Fibroblast of skin of scalp (primary cell): ENCODE measurements at places on chromosomes 5 and 9.

- DNase-seq, result no peak
These were observed 89.5 kb downstream of the ARSB start for GRCh38 chr5:78895616-78896015.

GRCh38 chr5:169350759-169351240 is 49.9 kb upstream of the SLIT3 start:
- DNase-seq, result peak; percentile 100

DNA sequence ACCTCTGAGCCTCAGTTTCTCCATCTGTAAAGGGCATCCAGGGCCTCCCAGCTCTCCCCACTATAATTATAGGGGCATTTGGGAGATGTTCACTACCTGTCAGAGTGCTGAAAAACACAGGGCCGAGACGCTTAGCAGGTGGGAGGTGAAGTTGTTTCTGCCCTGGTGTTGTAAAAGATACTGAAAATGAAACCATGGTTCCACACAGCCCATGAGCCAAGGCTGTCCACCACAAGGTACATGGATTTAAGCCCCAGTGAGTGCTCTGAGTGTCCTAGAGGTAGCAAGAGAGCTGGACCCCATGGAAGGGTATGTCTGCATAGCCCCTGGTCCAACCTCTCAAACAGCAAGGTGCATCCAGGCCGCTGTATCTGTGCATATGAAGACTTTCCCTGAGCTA is 137.5 kb downstream of the C5orf15 start:
- no peak for DNase-seq

GRCh38 chr9:16461137-16461840 is 409.2 kb downstream of the BNC2 start:
- peak; percentile 27 for DNase-seq

GRCh38 chr9:36149197-36149596 is 12.7 kb downstream of the GLIPR2 start:
- DNase-seq, result peak; percentile 90

- no peak for DNase-seq
These were observed 128.9 kb downstream of the PDE8B start for GRCh38 chr5:77339337-77339890.

GRCh38 chr5:119318256-119318894 is 37.4 kb upstream of the TNFAIP8 start:
- no peak for DNase-seq

DNA sequence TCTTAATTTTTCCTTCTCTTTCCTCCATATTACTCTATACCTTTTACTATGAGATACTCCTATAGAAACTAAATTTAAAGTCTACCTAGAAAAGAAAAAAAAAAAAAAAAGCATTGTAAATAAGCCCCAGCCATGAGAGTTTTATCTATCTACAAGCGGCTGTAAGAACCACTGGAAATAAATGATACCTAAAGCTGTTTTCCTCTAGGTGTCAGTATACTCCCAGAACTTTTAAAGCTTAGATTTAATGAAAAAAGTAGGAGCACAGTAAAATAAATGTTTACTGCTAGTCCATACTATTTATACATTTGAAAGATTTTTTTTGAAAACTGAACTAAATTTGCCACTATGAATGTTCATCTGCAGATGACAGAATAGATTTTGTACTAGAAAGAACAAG is 26.2 kb downstream of the TYRP1 start:
- DNase-seq, result peak; percentile 65

GRCh38 chr5:172005708-172006320 is 624 bp downstream of the FBXW11 start:
- peak; percentile 9 for DNase-seq

- no peak for DNase-seq
These were observed 11.7 kb downstream of the B4GALT7 start for GRCh38 chr5:177611446-177612214.

DNA sequence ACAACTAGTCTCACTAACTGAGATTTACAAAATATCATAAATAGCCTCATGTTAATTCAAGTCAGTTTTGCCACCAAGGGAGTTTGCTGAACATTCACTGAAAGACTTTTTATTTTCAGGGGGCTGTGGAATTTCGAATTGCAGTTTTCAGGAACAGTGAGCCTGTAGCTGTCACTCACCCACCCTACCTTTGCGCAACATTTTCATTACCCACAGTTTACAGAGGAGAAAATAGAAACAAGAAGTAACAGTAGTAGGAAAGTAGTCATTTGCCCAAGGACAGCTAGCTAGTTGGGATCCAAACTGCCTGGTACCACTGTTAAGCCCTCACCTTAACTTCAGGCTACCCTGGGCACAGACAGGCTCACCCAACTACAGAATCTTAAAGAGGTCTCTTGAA is 154.1 kb downstream of the ADAMTS12 start:
- no peak for DNase-seq

DNA sequence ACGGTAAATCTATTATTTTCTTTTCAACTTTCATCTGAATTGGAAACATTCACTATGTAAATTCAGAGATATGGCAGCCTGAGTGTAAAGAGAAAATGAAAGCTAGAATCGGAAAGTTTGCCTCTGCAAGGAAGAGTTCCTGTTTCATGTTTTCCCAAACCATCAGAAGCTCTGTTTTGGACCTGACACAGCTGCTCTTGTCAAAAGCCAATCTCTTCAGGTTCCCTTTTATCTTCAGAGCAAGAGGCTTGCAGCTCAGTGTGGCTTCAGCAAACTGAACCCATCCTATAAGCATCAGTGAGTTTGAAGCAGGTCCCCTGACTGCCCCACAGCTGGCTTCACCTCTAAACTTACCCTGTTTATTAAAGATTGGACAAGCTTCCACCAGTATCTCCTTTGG is 1099.7 kb downstream of the DTWD2 start:
- DNase-seq, result peak; percentile 7

DNA sequence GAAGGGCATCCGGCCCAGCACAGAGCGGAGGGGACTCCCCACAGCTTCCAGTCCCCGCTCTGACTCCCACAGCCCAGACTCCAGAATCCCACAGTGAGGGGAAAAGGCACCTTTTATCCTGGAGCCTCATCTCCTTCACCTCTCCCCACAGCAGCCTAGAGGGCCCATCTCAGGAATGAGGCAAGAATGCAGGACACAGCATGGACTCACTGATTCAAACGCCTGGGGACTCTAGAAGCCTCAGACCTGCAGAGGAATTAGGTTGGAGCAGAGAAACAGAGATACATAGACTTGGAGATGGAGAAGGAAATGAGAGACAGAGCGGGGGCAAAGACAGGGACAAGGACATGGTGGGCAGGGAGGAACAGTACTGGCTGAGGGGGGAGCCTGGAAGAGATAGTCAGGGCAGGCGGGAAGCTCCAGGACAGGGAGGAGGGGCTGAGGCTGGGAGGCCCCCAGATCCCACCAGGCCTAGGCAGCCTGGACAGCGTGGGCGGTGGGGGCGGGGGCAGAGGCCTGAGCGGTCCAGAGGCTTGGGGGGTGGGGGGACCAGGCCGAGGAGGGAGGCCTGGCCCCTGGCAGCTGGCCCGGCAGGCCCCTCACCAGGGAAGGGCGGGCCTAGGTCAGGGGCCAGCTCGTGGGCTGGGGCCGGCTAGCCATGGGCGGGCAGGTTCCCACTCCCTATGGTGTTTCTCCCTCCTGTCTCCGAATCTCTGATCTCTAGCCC is 15.8 kb downstream of the CNTFR start:
- no peak for DNase-seq

DNA sequence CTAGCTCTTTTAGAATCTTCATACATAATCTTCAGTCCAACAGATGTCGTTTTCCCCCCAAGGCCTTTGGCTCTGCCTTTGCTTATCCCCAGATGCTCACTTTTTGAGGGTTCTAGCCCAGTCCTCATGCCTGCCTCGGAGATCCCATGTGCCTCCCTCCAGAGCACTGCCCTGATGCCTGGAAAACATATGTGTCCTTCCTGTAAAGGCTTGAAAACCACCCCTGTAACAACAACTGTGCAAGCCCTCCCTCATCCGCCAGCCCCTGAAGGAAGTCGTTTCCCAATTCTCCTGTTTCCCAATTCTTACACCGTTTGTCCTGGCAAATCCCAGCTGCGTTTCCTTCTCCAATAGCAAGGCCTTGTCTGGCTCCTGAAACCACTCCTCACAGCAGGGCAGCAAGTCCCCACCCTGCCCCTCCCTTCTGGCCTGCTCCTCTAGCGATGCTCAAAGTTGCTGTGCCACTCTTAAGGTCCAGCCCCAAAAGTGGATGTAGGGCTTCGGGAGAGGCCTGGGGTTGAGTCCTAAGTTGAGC is 52.2 kb downstream of the SLC36A1 start:
- no peak for DNase-seq

DNA sequence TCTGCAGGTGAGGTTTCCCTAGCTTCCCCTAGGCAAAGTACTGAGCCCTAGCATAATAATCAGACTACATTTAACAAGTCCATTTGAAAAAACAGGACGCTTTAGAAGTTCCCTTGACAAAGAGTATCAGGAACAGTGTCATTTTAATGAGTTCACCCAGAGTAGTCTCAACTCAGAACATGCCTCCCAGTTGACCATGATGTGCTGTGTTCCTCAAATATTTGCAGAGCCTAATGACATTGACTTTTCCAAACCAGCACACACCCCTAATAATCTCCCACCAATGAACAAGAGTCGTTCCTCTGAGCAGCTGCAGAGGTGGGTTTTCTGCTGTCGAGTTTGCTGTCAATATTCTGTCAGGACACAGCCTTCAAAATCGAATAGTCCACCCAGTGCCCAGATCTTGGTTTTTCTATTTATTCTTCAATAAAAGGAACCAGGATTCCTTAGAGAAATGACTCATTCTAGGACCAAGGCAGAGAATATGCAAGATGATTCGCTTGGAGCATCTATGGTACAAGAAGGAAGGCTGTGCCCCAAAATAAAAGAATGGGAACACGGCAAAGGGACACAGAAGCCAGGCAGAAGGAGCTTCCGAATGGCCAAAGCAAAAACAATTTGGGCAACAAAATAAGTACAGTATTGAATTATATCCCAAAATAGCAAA is 57.6 kb downstream of the OTULIN start:
- peak; percentile 36 for DNase-seq

- DNase-seq, result no peak
These were observed 422.1 kb downstream of the PDE4D start for GRCh38 chr5:59471463-59471862.

- no peak for DNase-seq
These were observed 49.6 kb upstream of the ITGA1 start for GRCh38 chr5:52738095-52738506.

GRCh38 chr9:82679472-82679871 is 383.5 kb downstream of the RASEF start:
- no peak for DNase-seq

GRCh38 chr9:136511670-136512592 is 29.1 kb upstream of the SEC16A start:
- no peak for DNase-seq

GRCh38 chr5:133806847-133807246 is 161.6 kb downstream of the C5orf15 start:
- no peak for DNase-seq

GRCh38 chr5:134649163-134649835 is 714 bp downstream of the SEC24A start:
- DNase-seq, result no peak

GRCh38 chr5:165201771-165202518 is 1696.5 kb downstream of the MAT2B start:
- DNase-seq, result peak; percentile 44

DNA sequence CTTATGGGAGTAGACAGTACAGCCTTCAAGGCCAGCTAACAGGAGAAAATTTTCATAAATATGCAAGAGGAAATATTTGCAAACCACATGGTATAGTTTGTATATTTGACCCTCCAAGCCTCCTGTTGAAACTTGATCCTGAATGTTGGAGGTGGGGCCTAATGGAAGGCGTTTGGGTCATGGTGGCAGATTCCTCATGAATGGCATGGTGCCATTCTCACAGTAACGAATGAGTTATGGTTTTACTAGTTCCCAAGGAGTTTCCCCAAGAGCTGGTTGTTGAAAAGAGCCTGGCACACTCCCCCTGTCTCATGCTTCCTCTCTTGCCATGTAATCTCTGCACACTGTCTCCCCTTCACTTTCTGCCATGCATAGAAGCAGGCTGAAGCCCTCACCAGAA is 3.3 kb upstream of the PAIP1 start:
- peak; percentile 84 for DNase-seq

DNA sequence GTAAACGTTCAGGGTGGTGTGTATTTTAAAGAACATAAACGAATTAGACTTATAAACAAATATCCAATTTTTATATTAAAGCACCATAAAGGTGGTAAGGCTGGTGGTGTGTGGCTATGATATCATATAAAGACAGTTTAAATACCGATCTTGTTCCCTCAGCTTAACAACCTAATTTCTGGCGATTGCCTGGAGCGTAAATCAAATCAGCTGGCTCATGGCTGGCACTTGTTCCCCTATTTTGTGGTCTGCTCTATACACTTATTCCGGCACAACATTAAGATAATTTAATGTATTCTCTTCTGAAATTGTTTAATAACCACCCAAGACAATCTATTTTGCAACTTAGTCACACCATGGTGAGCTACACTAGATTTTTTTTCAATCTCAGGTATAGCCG is 2.4 kb upstream of the HAPLN1 start:
- DNase-seq, result no peak

- no peak for DNase-seq
These were observed 20.0 kb upstream of the CEP72 start for GRCh38 chr5:592158-592557.

DNA sequence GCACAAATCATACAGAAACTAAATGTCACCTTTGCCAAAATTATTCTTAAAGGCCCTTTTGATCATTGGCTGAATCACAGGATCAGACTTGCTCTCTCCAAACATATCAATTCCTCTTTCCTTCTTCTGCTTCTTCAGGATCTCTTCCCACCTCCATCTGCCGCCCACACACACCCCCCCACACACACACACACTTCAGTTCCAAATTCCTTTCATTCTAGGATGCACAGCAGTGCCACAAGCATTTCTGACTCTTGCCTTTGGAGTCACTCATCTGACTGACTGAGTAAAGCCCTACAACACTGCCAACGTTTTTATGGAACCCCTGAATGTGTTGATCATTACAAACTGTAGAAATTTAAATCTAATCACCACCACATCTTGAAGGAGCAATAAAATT is 22.9 kb downstream of the DNAH5 start:
- DNase-seq, result peak; percentile 12

DNA sequence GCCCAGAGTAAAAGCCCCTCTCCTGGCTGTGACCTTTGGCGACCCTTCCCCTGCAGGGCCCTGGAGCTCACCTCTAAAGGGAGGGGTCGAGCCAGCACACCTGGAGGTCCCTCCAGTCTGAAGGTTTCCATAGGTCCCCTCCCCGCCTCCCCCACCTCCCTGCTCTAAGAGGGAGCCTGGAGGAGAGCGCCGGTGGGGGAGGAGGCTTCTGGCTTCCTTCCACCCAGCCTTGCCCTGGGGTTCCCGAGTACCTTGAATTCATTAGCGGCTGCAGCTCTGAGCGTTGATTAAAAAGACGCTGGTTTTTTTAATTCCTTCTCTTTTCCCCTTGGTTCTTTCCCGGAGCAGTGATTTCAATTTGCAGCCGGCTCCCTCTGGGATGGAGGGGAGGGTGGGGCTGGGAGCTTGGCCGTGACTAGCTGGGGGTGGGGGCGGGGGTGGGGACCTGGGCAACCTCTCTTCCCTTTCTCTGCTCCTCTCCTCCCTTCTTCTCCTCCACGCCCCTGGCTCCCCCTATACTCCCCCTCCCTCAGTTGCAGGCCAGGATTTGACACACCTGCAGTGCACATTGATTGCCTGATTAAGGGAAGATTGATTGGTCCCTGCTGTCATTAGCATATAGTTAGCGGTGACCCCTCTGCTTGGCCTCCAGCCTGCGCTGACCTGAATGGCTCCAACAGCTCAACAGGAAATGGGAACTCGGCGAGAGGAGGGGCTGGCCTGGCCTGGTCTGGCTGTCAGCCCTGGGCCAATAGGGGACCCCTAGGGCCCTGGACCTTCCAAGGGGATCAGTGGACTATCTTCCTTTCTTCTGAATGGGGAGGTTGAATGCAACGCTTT is 67.5 kb upstream of the RAPGEF1 start:
- DNase-seq, result no peak

GRCh38 chr9:6414247-6414641 is 1.2 kb downstream of the UHRF2 start:
- DNase-seq, result peak; percentile 70
